ENCODE measurements at places on chromosomes 16 and 17.

DNA sequence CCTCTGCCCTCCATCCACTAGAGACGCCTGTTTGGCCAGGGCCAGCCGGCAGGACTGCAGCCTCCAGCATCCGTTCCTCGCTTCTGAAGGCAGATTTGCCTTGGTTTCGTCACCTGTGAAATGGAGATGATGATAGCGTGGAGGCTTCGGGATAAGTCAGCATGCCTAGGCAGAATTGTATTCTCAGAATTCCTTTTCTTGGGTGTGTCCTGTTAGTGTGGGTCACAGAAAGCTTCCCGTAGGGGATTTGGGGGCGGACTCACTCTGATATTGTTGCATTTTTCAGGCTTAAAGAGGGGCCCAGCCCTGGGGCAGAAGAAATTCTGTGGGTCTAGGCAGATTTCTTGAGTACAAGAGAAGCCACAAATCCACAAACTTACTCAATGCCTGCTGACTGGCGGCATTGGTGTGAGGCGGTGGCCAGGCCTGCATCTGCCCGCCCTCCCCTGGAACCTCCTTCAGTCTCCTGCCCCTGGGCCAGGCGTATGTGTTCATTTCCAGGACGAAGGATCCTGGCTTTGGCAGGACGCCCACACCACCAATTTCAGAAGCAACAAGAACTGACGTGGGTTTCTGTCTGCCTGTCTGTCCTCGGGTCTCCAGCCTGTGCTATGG is 17.6 kb downstream of the CCDC42 start:
- no peak for DNase-seq

- DNase-seq: no peak
These were observed 10.4 kb downstream of the KPNB1 start for GRCh38 chr17:47660064-47660492.

DNA sequence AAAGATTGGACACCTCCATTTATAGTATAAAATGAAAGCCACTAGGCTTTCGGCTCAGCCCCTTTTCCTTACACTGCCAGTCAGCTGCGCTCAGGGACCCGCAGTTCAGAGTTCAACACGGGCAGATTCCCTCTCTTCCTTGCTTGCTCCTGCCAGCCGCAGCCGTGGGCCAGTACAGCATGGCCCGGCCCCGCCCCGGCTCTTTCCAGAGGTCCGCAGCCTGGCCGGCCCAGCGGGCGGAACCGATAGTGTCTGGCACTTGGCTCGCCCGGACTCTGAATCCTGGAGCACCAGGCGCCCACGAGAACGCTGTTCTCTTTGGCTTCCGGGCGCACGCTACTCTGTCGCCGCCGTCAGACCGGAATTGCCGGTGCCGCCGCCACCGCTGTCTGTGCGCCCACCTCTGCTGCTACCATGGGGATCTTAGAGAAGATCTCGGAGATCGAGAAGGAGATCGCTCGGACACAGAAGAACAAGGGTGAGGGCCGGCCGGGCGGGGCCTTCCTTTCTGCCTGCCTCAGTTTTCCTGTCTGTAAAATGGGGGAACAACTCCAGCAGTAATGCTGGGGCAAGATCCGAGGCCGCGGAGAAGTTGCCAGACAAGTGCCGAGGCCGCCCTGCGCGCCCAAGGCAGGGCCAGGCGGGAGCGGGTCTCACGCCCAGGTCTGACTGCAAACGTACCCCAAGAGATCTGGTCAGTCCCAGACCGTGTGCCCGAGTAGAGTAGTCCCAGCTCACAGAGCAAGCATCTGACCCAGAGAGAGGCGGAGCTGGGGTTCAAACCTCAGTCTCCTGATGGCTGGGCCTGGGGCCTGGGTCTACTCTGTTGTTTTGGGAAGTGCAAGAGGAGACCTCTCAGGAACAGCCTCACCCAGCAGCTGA is at the start of gene DRG2:
Gene DRG2 (plus strand): TSS at position 339 of the 882 bp plus-strand sequence. CDS start 76 bp downstream, at position 415.
- peak; percentile 77 for DNase-seq

- DNase-seq: no peak
These were observed 145.3 kb downstream of the IRF8 start for GRCh38 chr16:86044241-86044671.

DNA sequence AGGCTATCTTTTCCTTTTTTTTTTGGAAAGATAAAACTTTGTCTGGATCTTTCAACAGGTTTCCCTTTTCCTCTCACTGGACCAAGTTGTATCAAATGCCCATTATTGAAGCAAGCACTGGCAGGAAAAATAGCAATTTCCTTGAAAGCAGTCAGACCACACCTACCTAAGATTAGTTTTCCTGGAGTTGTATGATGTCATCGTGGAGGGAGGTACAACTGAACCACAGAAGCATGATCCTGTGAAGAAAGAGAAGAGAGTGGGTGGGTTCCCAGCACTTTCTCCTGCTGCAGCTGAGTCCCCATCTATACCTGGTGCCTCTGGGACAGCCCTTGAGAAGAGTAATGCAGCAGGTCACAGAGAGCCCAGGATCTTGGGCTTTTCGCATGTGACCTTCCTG is 63.6 kb upstream of the ERCC4 start:
- DNase-seq: no peak

- no peak for DNase-seq
These were observed 399.2 kb downstream of the CNTNAP4 start for GRCh38 chr16:76676356-76676755.

- DNase-seq: no peak
These were observed 185.3 kb downstream of the AATF start for GRCh38 chr17:37134050-37134449.

GRCh38 chr17:81483085-81483861 is 29.3 kb downstream of the ACTG1 start:
- no peak for DNase-seq

GRCh38 chr17:55282379-55282702 is 17.6 kb downstream of the HLF start:
- no peak for DNase-seq

DNA sequence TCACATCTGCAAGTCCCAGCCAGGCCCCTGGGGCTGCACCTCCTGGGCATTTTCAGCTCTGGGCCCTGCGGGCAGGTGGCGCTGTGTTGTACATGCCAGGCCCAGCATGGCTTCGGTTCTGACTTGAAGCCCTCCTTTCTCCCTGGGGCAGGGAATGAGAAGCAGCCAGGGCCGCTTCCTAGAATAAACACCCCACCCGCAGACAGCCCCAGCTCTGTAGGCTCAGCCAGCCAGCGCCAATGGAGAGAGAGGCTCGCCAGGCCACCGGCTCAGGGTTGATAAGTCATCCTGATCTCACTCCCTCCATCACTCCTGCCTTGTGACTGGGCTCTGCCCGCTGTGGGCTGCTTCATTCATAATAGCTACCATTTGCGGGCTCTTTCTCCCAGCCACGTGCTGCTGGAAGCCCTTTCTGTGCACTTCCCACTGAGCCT is 6.0 kb upstream of the GLIS2 start:
- no peak for DNase-seq

- peak; percentile 58 for DNase-seq
These were observed 6.7 kb downstream of the CCDC57 start for GRCh38 chr17:82205720-82206508.

DNA sequence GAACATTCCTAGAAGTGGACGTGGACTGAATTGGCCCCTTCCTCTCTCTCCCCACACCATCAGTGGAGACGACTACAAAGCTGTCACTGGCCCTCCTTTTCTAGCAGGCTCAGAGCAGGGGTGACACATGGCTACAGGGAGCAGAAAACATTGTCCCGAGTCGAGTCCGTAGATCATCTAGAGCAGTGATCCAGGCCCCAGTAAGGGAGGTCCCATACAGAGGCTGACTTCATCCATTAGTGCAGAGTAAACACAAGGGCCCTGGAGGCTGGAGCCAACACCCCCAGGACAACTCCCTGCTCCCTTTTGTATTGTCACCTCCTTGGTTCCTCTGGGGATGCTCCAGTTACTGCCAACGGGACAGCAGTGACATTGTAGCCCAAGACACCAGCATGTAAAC is 130.7 kb downstream of the CMIP start:
- DNase-seq: no peak

DNA sequence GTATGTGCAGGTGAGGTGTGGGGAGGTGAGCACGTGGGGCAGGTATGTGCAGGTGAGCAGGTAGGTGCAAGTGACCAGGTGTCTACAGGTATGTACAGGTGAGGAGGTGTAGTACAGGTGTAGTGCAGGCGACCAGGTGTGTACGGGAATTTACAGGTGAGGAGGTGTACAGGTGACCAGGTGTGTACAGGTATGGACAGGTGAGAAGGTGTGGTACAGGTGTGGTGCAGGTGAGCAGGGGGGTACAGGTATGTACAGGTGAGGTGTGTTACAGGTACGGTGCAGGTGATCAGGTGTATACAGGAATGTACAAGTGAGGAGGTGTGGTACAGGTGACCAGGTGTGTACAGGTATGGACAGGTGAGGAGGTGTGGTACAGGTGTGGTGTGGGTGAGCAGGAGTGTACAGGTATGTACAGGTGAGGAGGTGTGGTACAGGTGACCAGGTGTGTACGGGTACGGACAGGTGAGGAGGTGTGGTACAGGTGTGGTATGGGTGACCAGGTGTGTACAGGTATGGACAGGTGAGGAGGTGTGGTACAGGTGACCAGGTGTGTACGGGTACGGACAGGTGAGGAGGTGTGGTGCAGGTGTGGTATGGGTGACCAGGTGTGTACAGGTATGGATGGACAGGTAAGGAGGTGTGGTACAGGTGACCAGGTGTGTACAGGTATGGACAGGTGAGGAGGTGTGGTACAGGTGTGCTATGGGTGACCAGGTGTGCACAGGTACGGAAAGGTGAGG is 12.8 kb upstream of the DBNDD1 start:
- no peak for DNase-seq

DNA sequence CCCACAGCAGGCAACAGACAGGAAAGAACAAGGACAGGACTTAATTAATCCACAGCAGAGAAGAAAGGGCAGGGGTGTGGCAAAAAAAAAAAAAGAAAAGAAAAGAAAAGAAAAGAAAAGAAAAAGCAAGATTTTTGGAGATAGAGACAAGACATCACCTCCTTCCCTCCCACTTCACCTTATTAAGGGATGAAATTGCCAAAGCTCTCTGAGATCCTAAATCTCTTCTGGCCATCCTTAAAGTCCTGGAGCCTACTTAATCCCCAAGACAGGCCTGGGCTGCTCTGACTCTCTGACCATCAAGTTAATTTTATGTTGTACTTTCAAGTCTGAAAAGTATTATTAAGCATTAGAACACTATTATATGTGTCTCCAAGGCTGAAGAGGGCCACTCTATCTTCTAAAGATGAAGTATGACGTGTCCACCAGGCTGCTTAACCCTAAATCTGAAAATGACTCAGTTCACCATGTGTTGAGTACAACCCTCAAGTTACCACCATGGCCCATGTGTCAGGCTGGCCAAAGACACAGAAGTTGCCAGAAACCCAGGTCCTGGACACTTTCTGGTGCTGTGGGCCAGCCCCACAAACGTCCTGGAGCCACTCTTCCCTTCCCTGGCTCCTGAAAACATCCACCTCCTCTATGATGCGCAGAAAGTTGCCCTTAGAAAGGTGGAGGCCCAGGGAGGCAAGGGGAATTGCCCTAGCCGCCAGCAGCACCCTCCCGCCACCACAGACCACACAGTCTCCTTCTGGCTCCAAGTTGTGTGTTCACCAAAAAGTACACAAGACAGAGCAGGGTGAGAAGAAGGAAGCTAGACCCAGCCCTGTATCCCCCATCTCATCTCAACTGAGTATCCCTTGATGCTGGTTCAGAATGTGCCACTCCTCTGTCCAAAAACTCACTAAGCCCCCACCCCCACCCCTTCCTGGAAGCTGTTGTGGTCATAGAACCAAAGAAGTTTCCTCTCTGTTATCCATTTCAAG is 2.7 kb downstream of the SOCS1 start:
- DNase-seq: no peak

GRCh38 chr16:85716022-85716679 is 27.4 kb upstream of the GINS2 start:
- DNase-seq: no peak

DNA sequence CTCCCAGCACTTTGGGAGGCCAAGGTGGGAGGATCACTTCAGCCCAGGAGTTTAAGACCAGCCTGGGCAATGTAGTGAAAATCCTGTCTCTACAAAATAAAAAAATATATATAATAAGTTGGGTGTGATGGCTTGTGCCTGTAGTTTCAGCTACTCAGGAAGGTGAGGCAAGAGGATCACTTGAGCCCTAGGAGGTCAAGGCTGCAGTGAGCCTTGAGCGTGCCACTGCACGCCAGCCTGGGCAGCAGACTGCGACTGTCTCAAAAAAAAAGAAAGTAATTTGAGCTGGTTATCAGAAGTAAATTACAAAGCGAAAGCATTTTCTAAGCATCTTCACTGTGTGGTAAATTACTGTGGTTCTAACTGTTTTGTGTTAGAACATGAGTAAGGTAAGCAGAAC is 66.2 kb downstream of the NQO1 start:
- no peak for DNase-seq

- no peak for DNase-seq
These were observed 58.1 kb downstream of the C16orf78 start for GRCh38 chr16:49431591-49432290.

- no peak for DNase-seq
These were observed 48.6 kb downstream of the GAS7 start for GRCh38 chr17:10149573-10150399.

DNA sequence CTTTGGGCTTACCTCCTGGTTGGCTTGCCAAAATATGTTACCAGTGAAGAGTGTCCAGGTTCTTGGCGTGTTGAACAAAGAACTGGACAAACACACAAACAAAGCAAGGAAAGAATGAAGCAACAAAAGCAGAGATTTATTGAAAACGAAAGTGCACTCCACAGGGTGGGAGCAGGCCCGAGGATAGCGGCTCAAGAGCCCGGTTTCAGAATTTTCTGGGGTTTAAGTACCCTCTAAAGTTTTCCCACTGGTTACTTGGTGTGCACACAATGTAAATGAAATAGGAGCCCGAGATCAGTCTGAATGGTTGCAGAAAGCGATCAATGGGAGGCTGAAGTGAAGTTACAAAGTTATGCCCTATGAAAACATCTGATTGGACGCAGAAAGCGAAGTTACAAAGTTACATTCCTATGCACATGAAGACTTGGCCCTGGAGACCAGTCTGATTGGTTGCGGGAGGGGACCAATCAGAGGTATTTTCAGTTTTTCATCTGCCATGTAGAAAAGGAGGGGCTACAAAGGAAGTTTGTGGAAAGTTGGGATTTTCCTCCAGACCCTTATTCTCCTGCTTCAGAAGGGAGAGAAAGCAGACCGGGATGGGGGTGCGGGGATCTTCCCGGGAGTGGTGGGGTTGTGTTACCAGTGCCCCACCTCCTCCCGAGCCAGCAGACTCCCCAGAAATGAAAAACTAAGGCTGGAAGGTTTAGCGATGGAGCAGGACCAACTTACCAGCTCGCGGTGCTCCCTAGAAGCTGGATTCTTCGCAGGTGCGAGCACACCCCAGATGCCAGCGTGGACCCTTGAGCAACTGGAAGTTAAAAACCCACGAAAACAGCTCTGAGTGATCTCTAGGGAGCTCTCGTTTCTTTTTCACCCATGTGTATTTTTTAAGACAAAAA is at the start of gene SLFN12:
Gene SLFN12 (minus strand): TSS at position 325 of the 899 bp plus-strand sequence. CDS start 9,472 bp downstream, outside the sequence.
- DNase-seq: peak; percentile 20
